Activated CD4-positive, alpha-beta T cell treated with anti-CD3 and anti-CD28 coated beads for 36 hours (primary cell): ENCODE measurements at places on chromosomes 5 and 9. TPM values are rescaled to one million over a fixed set of nuclear protein-coding genes. Genes with fewer than 3 reads are reported as not detected.
A peak's percentile ranks its signal among the peaks of the same experiment; 100 is the strongest.

DNA sequence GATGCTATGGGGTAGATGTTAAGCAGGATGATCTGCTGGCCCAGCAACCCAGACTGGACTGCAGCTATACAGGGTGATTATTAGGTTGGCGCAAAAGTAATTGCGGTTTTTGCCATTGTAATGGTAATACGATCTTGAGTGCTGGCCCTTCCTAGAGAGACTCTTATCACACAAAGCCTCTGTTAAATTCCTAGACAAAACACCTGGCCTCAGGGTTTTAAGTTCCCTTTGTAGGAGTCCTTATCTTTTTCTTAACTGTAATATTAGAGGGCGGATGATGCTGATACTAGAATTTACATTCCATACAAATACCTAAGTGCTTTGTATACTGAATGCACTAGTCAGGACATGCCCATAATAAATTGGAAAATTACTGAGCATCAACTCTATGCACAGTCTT, 222.2 kb downstream of the NDUFS4 start:
- DNase-seq, result no peak

- DNase-seq, result no peak
These were observed 1170.6 kb upstream of the NUDT12 start for GRCh38 chr5:104733063-104733669.

- no peak for DNase-seq
These were observed 233.1 kb downstream of the ADAMTSL1 start for GRCh38 chr9:18707061-18707461.

DNA sequence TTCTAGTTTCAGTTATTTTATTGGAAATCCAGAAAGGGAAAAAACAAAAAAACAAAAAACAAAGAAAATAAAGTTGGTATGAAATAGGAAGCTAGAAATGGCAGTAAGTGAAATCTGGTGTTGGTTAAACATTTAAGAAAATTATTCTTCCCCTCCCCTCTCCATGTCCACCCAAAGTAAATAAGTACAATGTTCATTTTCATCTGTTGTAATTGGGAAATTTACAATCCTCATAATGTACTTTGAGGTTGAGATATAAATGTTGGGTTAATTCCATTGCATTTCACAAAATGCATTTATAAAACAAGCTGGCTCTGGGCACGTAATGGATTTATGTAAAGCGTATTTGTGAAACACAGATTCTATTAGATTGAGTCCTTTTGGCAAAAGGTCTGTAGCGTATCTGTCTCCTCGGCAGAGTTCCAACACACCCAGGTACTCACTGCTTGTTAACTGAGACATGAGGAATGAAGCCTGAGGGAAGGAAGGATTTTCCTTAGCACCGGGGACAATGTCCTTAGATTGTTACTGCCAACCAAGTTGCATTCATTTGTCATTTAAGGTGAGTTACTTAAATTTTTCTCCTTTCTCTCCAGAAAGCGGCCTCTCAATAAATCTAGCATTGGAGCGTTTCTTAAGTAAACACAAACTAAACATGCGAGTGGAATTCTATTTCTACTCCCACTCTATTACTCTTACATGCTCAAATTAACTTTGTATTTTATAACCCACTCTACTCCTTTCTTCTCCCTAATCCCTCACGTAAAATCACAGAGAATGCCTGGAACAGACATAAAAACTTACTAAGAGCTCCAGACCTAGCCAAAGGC, 912.3 kb upstream of the WWC1 start:
- no peak for DNase-seq

DNA sequence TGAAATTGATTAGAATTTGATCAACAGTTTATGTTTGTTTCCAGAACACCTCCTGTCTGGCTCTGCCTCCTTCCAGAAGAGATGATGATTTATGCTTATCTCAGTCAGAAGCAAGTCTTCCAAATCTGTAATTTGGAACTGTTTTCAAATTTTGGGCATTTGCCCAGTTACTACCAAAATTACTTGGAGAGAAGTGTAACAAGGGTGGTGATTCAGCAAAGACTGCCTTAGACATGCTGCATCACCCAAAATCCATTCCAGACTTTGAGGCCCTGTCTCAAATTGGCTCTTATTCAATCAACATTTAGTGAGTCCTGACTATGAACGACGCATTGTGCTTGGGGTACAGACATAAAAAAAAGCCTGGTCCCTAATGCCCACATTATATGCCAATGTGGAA, 89.4 kb downstream of the SH3TC2 start:
- no peak for DNase-seq

GRCh38 chr9:7336356-7337065, 463.1 kb downstream of the DMAC1 start:
- DNase-seq, result no peak

GRCh38 chr5:64746446-64746845, 22.0 kb downstream of the SREK1IP1 start:
- no peak for DNase-seq

FBXO38 gene
- 47.5 TPM for total RNA-seq

- no peak for DNase-seq
These were observed 3.5 kb upstream of the SPINK5 start for GRCh38 chr5:148060309-148060708.

BRINP1 gene
- total RNA-seq, result not detected

GRCh38 chr9:92592537-92592936, 56.7 kb upstream of the ECM2 start:
- no peak for DNase-seq

S1PR3 gene
- total RNA-seq, result 0.56 TPM

- no peak for DNase-seq
These were observed 72.0 kb downstream of the SEMA4D start for GRCh38 chr9:89425921-89426383.

DNA sequence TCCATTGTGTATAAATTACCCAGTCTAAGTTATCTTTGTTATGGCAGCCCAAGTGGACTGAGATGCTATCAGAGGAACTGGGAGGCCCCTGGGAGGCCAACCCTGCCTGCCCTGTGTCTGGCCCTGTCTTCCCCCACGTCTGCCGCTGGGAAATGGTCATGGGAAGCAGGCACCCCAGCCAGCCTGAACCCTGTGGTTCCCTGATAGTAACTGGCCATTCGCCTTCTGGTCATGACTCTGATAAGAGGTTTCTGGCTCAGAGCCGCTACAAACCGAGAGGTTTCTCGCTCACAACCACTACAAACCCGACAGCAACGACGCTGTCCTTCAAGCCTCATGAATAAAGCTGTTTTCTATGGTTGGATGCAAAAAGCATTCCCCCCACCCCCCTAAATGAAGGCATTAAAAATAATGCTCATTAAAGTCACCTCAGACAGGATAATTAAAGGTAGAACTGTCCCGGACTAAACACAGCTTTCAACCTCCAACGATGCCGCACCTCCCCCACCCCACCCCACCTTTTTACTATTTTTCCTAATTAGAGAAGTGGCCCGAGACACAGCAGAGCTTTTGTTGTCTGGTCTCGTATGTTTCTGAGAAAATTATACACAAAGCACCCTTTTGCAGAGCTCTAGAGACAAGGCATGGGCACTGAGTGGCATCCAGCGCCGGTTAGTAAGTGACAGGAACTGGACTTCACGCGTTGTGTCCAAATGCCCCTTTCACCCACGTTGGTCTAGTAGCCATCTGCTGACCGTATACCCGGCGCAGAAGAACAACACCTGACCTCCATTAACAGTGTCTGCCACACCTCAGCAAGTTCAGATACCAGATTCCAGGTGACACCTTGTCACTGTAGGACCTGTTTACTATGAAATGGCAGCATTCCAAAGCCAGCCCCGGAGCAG, 140.8 kb downstream of the COL23A1 start:
- no peak for DNase-seq

DNA sequence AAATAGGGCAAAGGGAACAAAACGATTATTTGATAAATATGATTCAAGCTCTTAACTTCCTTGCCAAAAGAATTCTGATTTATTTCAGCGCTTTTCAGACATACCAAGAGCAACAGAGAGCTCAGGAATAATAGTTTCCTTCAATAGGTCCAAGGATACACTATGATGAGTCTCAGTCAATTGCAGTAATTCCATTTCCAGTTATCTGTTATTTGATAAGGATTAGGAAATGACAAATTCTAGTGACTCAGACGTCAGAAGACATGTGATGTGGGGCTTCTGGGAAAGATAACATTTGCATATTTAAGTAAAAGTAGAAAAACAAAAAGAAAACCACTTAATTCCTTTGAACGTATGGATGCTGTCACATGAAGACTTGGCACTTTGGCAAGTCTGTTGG, 1250.8 kb upstream of the CDH18 start:
- DNase-seq, result no peak

- DNase-seq, result no peak
These were observed 42.4 kb upstream of the SV2C start for GRCh38 chr5:76040806-76041205.

MCIDAS gene
- total RNA-seq, result not detected

SPRY4 gene
- 0.98 TPM for total RNA-seq

GARIN3 gene
- total RNA-seq, result 0.79 TPM

DNA sequence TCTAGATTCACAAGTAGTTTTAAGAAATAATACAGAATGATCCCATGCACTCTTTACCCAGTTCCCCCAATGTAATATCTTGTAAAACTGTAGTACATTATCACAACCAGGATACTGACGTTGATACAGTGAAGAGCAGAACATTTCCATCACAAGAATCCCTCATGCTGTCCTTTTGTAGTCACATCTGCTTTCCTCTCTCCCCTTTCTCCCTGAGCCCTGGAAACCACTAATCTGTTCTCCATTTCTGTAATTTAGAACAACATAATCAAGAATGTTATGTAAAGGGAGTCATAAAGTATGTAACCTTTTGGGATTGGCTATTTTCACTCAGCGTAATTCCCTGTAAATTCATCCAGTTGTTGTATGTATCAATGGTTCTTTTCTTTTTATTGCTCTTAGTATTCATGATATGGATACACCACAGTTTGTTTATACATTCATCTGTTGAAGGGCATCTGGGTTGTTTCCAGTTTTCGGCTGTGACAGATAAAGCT, 61.1 kb downstream of the ERCC6L2 start:
- no peak for DNase-seq

DNA sequence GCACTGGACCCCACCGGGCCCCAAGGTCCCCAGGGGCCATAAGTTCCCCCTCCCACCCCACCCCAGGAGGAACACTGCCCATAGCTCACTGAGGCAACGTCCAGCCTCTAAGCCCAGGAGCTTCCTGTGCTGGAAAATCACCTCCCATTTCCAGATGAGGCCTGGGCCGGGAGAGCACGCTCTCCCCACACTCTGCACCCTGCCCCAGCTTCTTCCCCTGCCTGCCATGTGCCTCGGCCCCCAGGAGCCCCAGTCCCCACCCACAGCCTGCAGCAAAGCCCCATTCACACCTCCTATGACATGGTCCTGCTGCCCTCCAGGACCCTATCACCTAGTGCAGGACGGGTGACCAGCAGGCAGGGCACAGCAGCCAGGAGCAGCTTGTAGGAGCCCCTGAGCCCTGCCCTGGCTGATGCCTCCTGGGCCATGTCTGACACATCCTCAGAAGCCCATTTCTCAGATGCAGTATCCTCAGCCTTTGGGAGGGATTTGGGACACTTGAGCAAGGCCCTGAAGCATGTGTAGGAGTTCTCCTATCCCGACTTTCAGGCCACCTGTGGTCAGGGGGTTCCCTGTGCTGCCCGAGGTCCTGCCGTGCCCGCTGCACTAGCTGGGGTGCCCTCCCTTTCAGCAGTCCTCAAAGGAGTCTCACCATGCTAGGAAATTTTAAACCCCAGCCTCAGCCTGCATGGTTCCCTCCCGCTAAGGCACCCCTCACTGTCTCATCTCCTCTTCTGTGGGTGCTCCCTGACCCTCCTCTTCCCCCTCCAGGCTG, 119.4 kb upstream of the FOXD4L5 start:
- DNase-seq, result no peak

- DNase-seq, result peak; percentile 35
These were observed 398.5 kb upstream of the RPS23 start for GRCh38 chr5:82676661-82677060.

DNA sequence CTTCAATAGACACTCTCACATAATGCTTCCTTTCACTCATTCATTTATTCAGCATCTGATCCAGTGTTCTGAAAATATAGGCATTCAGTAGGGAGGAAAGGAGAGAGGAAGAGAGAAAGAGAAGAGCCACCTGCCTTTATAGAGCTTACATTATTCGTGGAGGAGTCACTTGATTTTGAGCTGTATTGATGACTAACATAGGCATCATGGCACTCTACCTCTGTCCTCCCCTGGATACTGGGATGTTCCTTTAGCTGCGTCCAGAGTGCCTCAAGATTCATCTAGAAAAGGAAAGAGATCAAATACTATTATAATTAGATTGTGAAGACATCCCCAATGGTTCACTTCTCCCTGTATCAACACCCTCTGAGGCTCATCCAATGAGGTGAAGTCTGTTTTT, 345.1 kb downstream of the SPATA31D1 start:
- no peak for DNase-seq

GRCh38 chr9:34127035-34127948, 794 bp upstream of the DCAF12 start:
- peak; percentile 16 for DNase-seq

DNA sequence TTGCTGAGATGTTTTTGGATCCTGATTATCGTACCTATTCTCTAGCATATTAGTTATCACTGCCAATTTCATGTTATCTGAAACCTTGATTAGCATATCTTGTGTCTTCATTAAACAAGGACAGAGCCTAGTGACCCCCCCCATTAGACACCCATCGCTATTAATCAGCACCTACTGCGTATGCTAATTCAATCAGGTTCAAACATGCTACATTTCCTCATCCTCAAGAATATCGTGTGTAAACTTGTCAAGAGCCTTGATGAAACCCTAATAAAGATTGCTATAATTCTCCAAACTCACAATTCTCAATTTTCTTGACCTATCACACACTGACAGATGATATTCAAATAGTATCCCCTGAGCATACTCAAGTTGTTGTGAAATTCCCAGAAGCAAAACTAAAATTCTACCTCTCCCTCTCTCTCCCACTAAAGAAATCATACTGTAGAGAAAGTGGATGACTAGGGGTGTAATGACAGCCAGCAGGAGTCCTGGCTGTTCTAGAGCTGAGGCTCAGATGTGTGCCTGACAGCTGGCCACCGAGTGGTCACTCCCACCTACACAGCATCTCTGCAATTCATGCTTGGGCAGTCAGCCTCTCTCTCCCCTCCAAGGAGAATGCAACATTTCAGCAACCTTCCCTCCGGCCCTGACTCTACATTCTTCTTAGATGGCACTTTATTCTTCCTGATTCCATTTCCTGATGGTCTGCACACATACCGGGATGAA, 9.2 kb upstream of the ZNF354A start:
- DNase-seq, result no peak

DNA sequence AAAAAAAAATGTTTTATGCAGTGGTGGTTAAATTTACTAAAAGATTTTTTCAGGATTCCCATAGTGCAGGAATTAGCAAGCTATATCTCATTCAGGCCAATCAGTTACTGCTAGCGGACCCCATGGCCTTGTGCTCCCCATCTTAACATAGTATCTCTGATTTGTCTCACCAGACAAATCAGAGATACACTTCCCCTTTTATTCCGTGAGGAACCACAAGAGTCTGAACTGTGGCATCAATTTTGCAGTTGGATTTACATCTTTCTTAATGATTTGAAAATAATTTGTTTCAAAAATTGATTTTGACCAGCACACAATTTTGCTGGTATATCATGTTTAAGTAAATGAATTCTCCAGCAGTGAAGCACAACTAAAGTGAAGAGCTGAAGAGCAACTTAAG, 17.9 kb downstream of the ITGA1 start:
- no peak for DNase-seq
